ENCODE measurements at places on chromosomes 2 and 18. TPM values are rescaled to one million over a fixed set of nuclear protein-coding genes. Genes with fewer than 3 reads are reported as not detected.

The CERKL gene
- under 0.01 TPM for total RNA-seq

The COLEC11 gene
- total RNA-seq: 0.43 TPM

The GULP1 gene
- total RNA-seq: 118 TPM

The PKDCC gene
- total RNA-seq: 8.2 TPM

The IL36A gene
- total RNA-seq: not detected

The FBXO48 gene
- total RNA-seq: 0.32 TPM

The CNRIP1 gene
- 25.1 TPM for total RNA-seq
